Thoracic aorta (tissue), 2 donors: ENCODE measurements at places on chromosomes 7 and 10. TPM values are rescaled to one million over a fixed set of nuclear protein-coding genes. Genes with fewer than 3 reads are reported as not detected.

The DUSP5 gene
- 13.1 TPM for total RNA-seq

The SCD gene
- 16.7 TPM for total RNA-seq

The CYP3A4 gene
- not detected for total RNA-seq

The TFR2 gene
- total RNA-seq: 1.9 TPM

The ADCY1 gene
- total RNA-seq: 0.14 TPM

The ZNF138 gene
- total RNA-seq: 11.0 TPM

The HOXA6 gene
- not detected for total RNA-seq

The NUTM2E gene
- not detected for total RNA-seq
